ENCODE measurements at places on chromosomes 2 and 18. TPM values are rescaled to one million over a fixed set of nuclear protein-coding genes. Genes with fewer than 3 reads are reported as not detected.

GRCh38 chr2:184551626-184552025, 46.7 kb upstream of the ZNF804A start:
- DNase-seq, result no peak

DNA sequence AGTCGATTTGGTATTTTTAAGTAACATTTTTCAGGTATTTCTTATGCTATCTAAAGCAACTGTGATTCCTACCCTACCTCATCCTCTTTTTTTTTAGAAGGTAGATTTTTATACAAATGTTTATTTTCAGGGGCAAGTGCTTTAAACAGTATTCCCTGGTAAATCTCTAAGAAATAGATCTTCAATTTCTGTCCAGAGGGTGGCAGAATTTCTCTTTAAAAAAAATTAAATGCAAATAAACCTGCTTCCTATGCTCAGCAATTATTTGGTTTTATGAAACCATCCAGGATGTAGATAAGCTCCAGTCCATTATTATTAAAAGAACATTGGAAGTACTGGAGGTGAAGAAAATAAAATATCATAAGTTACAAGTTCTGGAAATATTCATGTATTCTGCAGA, 191.9 kb downstream of the MYO3B start:
- peak; percentile 41 for DNase-seq

DNA sequence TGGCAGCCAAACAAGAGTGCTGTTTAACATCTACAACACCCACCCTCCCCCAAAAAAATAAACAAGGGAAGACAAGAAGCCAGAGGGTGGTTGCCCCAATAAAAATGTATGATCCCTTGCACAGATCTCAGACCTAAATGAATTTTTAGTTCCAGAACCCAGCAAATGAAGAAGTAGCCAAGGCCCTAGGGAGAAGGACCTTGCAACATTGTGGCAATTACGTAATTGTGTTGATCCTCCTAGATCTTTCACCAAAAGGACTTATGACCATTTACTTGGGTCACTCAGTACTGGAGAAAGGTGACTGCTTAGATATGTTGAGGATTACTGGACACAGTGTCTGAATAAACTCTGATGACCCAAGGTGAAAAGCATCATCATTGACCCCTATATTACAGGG, 1393.8 kb downstream of the LRP1B start:
- DNase-seq, result no peak

DNA sequence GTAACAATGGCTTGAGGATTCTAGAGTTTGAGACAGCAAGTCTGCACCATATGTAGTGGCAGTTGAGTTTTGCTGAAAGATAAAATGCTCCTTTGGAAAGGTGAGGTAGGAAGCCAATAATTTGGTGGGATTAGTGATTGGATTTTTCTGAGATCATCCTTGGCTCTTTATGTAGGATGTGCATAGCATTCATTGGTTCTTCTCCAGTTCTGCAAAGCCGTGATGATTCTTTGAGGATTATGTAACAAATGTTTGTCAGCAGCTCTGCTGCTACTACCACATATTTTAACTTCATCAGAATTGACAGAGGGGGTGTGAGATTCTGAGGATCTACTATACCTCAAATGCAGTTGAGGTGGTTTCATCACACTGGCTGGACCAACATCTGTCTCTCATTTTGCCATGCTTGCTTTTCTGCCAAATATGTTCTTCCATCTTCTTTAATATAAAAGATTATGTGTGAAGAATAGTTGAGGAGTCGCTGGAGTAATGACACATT, 188.9 kb upstream of the RASGRP3 start:
- DNase-seq, result no peak

The LYG2 gene
- polyA plus RNA-seq, result 1.0 TPM

The CFAP53 gene
- 4.2 TPM for polyA plus RNA-seq
